ENCODE measurements at places on chromosomes 4 and X.

- DNase-seq: no peak
Measured at GRCh38 chr4:86452924-86453531, 93.2 kb upstream of the MAPK10 start.

DNA sequence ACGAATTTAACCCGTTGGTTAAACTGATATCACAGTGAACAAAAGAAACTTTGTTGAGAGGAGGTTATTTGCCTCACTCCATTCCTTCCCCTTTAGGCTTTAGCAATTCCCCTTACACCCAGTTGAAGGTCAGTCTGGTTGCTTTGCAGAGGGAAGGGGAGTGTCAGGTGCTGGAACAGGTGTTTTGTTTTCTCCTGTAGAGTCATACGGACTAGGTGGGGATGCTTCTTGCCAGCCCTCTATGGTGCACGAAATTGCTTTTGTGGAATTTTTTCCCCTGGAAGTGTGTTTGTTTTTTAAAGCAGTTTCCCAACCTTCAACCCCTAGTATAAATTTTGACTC, 33.1 kb downstream of the DLG3 start:
- DNase-seq: no peak

- DNase-seq: no peak
Measured at GRCh38 chr4:87838205-87838604, 5.4 kb downstream of the MEPE start.

DNA sequence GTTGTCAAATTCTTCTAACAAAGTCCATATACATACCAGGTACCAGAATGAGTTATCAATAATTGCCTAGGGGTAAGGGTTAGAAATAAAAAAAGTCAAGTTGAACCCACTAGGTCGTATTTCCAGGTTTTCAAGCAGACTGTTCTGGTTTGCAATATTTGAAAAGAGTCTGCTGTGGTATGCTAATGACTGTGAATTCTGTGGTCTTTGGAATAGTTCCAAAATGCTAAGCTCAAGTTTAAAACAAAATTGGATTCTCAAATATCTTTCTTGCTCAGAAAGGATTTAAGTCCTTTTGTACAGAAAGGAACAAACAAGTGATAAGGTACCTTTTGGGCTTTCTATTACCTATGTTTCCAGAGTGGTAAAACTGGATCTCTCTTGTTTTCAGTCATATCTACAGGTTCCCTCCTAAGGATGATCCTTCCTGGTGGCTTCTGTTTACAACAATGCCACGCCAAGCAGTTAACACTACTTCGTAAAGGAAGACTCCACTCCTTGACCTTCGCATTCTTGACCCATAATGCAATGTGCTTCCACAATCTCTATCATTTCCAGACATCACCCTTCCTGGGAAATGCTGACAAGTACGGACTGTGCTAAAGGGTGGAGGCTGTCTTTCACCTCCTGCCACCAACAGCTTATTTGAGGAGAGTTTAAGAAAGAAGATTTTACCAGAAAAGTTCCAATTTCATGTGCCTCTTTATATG, 531.7 kb upstream of the FTHL17 start:
- no peak for DNase-seq

GRCh38 chrX:29728639-29729038, 486.7 kb upstream of the MAGEB2 start:
- DNase-seq: no peak
